ENCODE measurements at places on chromosomes 5 and 9.

DNA sequence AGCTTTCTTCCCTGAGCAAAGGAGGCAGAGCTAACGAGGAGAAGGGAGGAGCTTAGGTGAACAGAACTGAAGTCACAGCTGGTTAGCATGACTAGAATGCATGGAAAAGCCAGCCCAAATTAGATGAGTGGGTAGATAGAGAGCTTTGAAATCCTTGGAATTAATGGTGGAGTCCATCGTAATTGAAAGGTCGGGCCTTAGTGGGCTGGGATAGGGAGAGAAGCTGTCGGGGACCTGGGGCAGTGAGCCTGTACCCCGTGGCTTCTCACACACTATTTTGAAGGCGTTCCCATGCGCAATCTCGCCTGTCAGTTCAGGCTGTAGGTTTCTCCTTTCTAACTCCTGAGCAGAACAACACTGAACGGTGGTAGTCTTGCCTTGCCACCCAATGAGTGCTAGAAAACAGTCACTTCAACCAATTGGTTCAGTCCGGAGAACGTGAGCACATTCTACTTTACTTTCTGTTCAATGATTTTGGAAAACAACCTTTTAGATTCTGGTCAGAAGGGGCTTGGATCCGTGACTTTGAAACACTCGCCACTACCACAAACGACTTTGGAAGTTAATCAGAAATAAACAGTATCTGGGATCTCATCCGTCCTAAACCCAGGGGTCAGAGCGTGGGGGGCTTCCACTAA, 655 bp upstream of the RAI14 start:
- DNase-seq, result peak; percentile 51

DNA sequence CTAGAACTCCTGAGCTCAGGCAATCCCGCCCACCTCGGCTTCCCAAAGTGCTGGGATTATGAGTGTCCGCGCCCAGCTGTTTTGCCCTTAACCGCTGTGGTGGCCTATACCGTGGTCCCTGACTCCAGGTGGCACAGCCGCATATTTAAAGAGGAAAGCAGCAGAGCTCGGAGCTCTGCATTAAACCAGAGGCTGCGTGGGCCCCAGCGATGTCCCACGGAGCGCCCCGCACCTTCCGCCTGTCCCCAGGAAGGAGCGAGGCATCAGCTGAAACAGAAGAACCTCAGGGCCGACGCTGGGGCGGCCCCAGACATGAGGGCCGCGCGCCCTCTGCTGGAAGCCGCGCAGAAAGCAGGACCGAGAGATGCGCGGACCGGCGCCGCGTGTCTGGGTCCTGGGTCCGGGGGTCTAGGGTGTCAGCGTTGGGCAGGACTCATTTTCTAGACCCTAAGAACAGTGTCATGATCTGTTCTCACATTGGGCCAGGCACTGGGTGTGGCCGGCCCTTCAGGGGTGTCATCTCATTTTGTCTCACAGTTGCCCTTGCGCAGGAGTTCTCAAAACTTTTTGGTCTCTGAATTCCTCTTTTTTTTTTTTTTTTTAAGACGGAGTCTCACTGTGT, 37.7 kb downstream of the LAMC3 start:
- peak; percentile 62 for DNase-seq

- DNase-seq, result no peak
Observed at GRCh38 chr5:180487556-180487955, 6.6 kb upstream of the CNOT6 start.

DNA sequence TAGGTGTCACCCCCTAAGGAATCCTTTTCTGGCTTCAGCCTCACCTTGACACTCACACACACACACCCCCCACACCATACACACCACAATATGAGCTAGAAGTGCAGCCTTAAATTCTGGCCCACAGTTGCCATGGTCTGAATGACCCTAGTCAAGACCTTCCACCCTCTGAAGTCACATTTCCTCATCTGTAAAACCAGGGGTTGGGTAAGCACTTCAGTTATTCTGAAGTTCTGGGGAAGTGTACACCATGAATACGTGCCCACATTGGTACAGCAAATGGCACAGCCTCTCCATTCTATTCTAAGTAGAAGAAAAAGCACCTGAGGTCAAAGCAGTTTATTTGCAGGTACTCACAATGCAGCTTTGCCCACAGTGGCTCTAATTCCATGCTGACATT, 372.8 kb upstream of the KLF4 start:
- no peak for DNase-seq

DNA sequence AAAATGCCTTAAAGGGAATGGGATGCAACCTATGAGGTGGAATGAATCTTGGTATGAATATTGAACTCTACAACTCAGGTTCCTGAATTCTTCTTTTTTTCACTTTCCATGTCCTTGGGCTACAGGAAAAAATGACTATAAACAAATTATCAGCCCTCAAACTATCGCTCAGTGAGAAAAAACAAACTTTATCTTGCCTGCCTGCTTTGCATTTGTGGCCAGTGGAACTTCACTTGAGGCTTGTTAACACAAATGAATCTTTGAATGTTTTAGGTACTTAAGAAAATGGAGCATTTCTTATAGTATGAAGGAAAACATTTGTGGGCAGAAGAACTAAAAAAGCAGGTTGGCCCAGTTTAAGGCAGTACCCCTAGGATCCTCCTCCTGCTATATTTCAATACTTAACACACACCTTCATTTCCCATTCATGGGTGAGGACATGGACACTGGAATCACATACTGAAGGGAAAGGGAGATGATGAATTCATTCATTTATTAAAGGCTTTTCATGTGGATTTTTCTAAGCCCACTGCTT, 34.1 kb downstream of the ELOVL7 start:
- DNase-seq, result no peak

GRCh38 chr5:135566422-135567400, 12.1 kb downstream of the CXCL14 start:
- no peak for DNase-seq

DNA sequence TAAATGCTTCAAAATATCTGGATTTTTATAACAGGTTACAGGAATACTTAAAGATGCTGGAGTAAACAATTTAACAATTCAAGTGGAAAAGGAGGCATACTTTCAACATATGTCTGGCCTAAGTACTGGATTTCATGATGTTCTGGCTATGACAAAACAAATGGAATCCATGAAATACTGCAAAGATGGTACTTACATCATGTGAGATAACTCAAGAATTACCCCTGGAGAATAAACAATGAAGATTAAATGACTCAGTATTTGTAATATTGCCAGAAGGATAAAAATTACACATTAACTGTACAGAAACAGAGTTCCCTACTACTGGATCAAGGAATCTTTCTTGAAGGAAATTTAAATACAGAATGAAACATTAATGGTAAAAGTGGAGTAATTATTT, 35.6 kb downstream of the SLC30A5 start:
- DNase-seq, result no peak

DNA sequence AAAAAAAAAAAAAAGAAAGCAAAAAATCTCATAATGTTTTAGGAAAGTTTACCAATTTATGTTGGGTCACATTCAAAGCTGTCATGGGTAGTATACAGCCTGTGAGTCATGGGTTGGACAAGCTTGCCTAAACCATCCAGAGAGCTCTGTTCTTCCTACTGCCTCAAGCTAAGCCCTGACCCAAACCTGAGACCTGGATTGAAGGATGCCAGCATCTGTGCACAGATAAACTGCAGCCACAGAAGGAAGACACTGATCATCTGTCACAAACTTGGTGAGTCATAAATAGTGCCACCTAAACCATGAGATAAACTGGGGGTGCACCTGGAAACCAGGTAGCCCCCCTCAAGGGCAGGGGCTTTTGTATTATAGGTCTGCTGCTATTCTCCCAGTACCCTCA, 31.0 kb downstream of the CSF2 start:
- DNase-seq, result no peak

DNA sequence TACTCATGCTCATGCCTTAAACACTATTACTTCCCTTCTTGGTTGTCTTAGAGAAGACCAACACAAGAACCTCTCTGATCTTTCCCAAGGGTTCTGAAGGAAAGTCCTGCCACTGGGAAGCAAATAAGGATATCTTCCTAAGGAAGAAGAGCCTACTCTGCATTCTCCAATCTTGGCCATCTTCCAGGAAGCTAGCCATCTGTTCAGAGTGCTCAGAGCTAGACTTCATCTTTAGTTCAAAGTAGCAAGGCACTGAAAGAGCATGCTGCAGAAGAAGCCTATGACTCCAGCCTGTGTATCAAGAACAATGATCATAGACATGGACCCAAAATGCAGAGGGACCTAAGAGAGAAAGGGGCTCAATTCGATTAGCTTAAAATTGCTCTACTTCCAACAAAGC, 114.7 kb downstream of the KIAA0825 start:
- no peak for DNase-seq

DNA sequence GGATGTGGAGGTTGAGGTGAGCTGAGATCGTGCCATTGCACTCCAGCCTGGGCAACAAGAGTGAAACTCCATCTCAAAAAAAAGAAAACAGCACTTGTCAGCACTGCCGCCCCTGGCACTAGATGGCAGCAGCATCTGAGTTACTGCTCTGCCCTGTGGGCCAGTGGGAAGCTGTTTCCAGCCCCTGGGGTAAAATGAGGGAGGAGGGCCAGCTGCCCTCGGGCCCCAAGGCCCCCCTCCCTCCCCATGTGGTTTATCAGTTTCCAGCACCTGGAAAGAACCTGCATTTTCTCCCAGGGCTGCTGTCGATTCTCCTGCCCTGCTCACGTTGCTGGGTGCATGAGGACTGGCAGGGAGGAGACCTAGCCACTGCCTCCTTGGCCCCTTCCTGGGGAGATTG, 13.2 kb upstream of the CEL start:
- peak; percentile 31 for DNase-seq

- DNase-seq, result peak; percentile 74
Observed at GRCh38 chr9:133742849-133743444, 4.8 kb upstream of the SARDH start.

DNA sequence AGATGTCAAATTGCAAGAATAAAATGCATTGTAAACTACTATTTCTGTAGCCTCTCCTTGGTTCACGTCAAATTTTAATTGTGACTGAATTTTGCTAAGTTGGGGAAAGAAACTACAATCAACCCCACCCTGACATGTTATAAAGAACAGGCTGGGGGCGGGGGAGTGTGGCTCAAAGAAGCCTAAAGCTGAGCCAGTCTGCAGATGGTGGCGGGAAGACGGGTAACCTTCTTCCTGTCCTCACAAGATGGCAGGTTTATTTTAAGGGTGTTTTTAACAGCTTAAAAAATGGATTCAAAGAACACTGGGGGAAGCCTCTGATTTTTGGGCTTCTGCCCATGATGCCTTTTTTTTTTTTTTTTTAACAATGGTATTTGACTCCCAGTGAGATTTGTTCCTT, 68.5 kb upstream of the MELK start:
- DNase-seq, result no peak

DNA sequence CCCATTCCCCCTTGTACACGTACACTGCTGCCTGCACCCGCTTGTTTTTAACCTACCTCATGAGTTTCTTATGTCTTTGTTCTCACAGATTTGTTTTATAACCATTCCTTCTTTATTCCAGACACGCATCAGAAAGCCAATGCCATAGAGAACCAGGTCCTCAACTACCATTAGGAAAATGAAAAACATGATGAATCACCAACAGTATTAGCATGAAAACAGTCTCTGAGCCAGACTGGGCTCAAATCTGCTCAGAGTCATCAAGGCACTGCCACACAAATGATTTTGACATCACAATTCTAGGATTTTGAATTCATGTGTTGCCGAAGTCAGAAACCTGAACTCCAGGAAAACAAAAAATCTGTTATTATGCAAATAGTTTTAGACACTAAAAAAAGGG, 394.1 kb upstream of the GRIA1 start:
- DNase-seq, result no peak

DNA sequence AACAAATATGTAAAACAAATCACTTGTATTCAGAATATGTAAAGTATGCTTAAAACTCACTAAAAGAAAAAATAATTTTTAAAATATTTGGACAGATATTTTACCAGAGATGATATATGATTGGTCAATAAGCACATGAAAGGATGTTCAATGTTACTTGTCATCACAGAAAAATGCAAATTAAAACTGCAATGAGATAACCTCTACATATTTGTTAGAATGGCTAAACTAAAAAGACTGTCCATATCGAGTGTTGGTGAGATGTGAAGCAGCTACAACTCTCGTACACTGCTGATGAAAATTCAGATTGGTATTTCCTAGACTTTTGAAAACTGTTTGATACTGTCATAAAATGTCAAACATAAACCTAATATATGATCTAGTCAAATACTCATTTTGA, 685.1 kb downstream of the DTWD2 start:
- DNase-seq, result no peak

GRCh38 chr5:92694067-92694466, 887.0 kb downstream of the NR2F1-AS1 start:
- no peak for DNase-seq

DNA sequence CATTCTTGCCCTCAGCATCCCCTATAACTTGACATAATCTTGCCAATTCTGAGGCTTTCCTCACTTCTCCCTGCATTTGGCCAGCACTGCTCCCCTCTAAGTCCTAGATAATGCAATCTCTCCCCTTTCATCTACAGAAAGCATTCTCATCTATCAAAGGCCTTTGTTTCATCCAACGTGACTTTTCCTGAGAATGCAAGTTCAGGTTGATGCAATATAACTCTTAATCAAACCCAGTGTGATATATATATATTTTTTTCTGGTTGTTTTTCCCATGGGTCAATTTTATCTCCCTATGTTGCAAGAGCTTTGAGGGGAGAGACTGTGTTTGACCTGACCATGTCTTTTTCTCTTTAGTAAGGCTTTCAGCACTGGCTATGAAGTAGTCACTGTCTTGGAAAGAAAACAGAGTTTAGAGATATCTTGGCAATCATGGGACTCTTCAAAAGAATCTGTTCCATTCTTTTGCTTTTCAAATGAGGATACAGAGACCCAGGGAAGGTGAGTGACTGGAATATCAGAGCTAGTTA, 268.6 kb downstream of the TRPM3 start:
- no peak for DNase-seq

- DNase-seq, result no peak
Observed at GRCh38 chr5:50752800-50753199, 86.4 kb downstream of the PARP8 start.

- DNase-seq, result no peak
Observed at GRCh38 chr5:170569101-170569500, 65.3 kb downstream of the KCNIP1 start.

All from transverse colon (tissue), 4 donors.